ENCODE measurements at places on chromosomes 4 and X. TPM values are rescaled to one million over a fixed set of nuclear protein-coding genes. Genes with fewer than 3 reads are reported as not detected.

DNA sequence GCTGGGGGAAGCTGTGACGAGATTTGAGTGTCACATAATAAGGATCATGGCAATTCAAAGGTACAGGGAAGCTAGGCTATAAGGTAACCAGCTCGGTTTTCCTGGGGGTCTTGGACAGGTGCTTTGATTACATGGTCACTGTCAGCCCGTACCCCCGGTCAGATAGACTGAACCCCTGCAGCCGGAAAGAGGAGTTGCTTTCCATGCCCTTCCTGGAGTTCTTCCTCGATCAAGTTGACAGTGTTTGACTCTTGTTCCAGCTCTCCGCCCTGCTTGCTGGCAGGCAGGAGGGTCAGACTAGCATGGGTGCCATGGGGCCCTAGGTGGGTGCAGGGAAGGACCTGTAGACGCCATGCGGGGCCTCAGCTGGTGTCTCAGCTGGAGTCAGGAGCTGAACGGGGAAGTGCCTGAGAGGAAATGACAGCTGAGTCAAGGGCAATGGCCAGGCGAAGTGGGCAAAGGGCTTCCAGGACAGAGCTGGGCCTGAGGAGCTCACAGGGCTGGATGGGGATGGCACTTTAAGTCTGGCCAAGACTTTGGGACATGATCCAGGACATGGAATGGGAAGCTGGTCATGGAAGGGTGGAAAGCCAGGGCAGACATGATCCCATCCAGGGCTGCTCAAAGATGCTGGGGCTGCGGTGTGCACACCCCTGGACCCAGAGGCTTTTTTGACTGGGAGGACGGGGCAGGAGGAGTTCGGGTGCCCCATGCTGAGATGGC, 1.6 kb downstream of the TMEM187 start:
- H3K27me3 ChIP-seq, result no peaks in the 10 kb centered on the region
- no peaks in the 10 kb centered on the region for H3K36me3 ChIP-seq
- peak overlapping the region; percentile 56 for H3K4me3 ChIP-seq
- no peak for DNase-seq

The PACRGL gene
- 17.4 TPM for total RNA-seq

GRCh38 chr4:25938366-25938765, 24.3 kb downstream of the SMIM20 start:
- no peak overlapping the region for H3K27ac ChIP-seq
- no peak overlapping the region for H3K4me3 ChIP-seq
- no peaks in the 10 kb centered on the region for H3K36me3 ChIP-seq

DNA sequence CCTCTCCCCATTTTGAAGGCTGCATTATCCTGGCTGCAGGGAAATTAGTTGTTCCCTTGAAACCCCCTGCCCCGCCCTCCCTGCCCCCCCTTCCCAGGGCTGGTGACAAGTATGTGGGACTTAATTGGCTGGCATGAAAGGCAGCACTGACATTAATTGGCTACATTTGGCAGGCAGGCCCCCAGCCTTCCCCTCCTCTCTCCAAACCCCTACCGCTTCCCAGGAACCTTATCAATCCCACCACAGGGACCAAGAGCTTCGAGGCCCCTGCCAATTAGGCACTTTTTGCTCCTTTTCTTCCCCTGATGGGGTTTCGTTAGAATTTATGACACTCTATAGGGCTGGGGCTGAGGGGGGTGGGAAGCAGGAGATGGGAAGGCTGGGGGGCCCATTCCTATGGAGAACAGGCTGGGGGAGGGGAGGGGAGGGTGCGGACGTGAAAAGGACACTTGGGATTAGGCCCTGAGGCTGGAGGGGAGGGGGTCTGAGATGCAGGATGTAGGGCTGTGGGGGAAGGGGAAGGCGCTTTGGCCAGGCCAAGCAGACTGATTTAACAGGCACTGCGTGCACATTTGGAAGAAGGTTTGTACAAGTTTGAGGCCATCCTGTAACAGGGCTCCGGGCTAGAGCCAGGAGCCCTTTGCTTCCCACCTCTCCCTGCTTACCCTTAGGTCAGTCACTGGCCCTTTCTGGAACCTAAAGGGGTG, 52.2 kb downstream of the EFNB1 start:
- H3K27me3 ChIP-seq, result no peaks in the 10 kb centered on the region
- H3K4me3 ChIP-seq, result no peak overlapping the region
- no peaks in the 10 kb centered on the region for H3K4me1 ChIP-seq
- H3K36me3 ChIP-seq, result no peaks in the 10 kb centered on the region
- no peak for DNase-seq

The SAGE1 gene
- total RNA-seq, result not detected

GRCh38 chr4:155077452-155078229, 130.8 kb upstream of the NPY2R start:
- no peak for DNase-seq
- no peaks in the 10 kb centered on the region for H3K4me1 ChIP-seq
- H3K4me3 ChIP-seq, result no peak overlapping the region
- no peaks in the 10 kb centered on the region for H3K27me3 ChIP-seq
- H3K36me3 ChIP-seq, result no peaks in the 10 kb centered on the region

DNA sequence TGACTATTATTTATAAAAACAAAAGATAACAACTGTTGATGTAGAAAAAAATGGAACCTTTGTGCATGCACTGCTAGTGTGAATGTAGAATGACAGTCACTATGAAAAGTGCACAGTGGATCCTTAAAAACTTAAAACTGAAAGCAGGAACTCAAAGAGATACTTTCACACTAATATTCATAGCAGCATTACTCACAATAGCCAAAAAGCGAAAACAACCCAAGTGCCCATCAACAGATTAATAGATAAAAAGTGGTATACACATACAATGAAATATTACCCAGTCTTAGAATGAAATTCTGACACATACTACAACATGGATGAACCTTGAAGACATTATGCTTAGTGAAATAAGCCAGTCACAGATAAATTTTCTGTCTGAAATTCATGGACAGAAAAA, 23.8 kb downstream of the CENPC start:
- DNase-seq, result no peak
- H3K27ac ChIP-seq, result no peak overlapping the region
- H3K4me1 ChIP-seq, result no peaks in the 10 kb centered on the region
- H3K4me3 ChIP-seq, result no peak overlapping the region

DNA sequence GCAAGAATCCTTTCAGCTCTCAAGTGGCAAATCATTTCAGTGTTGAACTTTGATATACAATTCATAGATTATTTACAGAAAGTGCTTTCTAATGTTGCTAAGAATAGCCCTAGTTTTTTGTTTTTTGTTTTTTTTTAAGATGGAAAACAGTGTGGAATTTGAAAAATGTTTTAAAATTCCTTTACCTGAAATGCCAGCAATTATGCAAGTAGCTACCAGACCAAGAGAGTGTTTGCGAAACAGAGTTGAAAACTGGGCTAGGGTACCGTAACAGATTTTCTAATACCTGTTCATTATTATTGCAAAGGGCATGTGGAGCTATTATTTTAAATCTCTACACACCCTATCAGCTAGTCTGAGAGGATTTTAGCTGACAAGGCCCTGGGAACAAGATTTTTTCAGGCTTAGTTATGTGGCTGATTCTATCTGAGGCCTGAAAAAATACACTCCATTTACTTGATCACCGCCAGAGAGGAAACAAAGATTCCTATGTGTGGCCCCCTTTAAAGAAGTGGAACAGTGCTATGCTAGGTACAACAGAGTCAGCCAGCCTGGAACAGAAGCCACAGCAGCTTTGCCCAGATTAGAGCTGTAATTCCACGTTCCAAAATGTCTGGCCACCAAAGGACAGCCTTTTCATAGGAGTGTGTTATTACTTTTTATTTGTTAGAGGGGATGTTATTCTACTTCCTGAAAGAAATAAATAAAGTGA, 46.9 kb upstream of the SLC39A8 start:
- H3K4me1 ChIP-seq, result no peaks in the 10 kb centered on the region
- DNase-seq, result no peak
- H3K36me3 ChIP-seq, result no peaks in the 10 kb centered on the region
- H3K27me3 ChIP-seq, result no peaks in the 10 kb centered on the region
- H3K4me3 ChIP-seq, result no peak overlapping the region

GRCh38 chr4:159227378-159227777, 124.5 kb downstream of the RAPGEF2 start:
- H3K4me1 ChIP-seq, result peaks cover 9% of the 10 kb centered on the region
- no peak overlapping the region for H3K4me3 ChIP-seq
- no peaks in the 10 kb centered on the region for H3K27me3 ChIP-seq
- H3K36me3 ChIP-seq, result no peaks in the 10 kb centered on the region
- H3K27ac ChIP-seq, result peak overlapping the region; percentile 65
- no peak for DNase-seq

DNA sequence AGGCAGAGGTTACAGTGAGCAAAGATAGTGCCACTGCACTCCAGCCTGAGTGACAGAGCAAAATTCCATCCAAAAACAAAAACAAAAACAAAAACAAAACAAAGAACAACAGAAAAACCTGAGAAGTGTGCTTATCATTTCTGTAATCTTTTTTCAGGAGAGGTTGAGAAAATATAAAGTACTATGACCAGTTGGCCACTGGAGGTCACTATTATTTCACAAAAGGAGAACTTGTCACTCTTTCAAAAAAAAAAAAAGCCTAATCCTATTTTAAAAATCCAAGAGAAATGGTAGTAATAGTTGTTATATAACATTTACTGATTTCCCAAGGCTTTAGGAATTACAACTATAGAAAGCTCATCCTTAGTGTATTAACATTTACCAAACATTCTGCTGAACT, 24.9 kb upstream of the RNF150 start:
- H3K27ac ChIP-seq, result no peak overlapping the region
- no peak overlapping the region for H3K4me3 ChIP-seq
- no peaks in the 10 kb centered on the region for H3K4me1 ChIP-seq
- no peaks in the 10 kb centered on the region for H3K27me3 ChIP-seq
- no peak for DNase-seq

All from upper lobe of right lung (tissue), 1 donor.